ENCODE measurements at places on chromosomes 5 and 9.

GRCh38 chr9:85321561-85321960, 420.2 kb downstream of the AGTPBP1 start:
- DNase-seq: peak; percentile 20

DNA sequence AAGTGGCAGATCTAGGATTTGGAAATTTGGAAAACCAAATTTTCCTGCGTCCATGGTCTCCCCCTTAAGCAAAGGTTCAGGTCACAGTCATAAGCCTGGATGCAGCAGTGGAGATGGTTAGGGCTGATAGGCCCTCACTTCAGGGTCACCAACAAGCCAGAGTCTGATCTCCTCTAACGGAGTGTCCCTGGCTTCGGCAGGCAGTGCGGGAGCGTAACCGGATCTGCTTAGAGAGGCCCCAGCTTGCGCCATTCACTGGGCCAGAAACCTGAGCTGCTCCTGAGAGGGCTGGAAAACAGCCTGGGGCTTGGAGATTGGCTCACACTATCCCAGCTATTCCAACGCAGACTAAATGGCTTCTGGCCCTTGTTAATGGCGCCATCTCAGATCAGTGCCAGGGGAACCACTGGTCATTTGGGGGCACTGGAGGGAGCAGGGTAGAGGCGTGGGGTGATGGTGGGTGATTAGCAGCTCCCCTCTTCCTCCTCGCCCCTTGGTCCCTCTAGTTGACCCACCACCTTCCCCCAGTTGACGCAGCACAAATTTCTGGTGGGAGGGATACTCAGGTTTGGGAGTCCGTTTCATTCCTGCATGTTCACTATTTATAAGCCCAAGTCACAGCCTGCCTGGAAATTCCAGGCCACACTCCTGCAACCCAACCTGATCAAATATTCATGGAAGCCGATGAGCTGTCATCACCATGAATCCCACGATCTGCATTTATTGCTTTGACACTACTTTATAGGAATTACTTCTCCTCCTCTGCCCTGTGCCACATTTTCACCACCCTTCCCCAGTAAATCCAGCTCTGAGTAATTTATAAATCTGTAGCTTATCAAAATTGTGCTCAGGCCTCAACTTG, 134.6 kb upstream of the CPEB4 start:
- no peak for DNase-seq

DNA sequence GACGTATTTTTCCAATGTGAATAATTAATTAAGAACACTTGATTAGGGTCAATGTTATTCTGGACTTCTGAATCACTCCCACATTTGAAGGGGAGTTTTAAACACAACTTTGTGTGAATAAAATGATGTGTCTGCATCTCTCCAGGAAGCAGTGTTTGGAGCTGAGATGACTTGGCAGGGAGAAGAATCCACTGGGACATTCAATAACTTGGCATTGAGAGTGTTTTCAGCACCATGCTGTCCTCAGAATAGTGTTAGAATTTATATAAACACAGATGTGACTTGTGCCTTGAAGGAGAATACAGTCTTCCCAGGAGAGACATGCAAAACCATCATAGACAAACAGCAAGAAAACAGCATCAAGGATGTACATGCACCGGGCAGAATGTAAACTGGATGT, 32.7 kb upstream of the KCNMB1 start:
- no peak for DNase-seq

DNA sequence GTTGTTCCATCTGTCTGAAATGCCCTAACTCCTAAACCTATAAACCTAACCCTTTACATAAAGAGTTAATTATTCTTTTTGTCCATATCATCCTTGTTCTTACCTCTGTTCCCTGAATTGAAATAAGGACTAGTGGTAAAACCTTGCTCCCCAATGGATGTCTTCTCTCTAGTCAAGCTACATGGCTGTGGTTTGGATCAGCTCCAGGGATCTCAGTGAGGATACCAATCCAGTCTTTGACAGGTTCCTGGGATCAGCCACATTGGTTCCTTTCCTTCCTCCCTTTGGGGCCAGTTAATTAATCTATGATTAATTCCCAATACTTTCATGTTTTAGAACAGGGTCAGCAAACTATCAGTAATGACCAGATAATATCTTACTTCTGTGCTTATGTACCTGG, 151.6 kb downstream of the SIL1 start:
- peak; percentile 69 for DNase-seq

All from M059J (cell line).